ENCODE measurements at places on chromosomes 4 and X. TPM values are rescaled to one million over a fixed set of nuclear protein-coding genes. Genes with fewer than 3 reads are reported as not detected.

PPBP gene
- not detected for total RNA-seq

STK32B gene
- total RNA-seq, result 1.5 TPM

C1QTNF7 gene
- 0.16 TPM for total RNA-seq

C4orf51 gene
- total RNA-seq, result not detected

BCORL1 gene
- total RNA-seq, result 6.4 TPM

TTC29 gene
- total RNA-seq, result not detected

MTTP gene
- 0.04 TPM for total RNA-seq

ZAR1 gene
- total RNA-seq, result not detected

NCAPG gene
- 0.23 TPM for total RNA-seq

PARM1 gene
- 26.0 TPM for total RNA-seq

ARHGEF38 gene
- 8.8 TPM for total RNA-seq

NR3C2 gene
- total RNA-seq, result 15.7 TPM

SSX2B gene
- total RNA-seq, result not detected

SPACA5 gene
- total RNA-seq, result not detected

LRP2BP gene
- total RNA-seq, result 1.1 TPM

SYP gene
- 2.0 TPM for total RNA-seq

MOB1B gene
- 6.5 TPM for total RNA-seq

ASB11 gene
- not detected for total RNA-seq

MAGEA2 gene
- not detected for total RNA-seq

PRDX4 gene
- 157 TPM for total RNA-seq

TECRL gene
- 0.39 TPM for total RNA-seq

XAGE2 gene
- total RNA-seq, result not detected

AWAT2 gene
- total RNA-seq, result not detected

BCLAF3 gene
- 4.8 TPM for total RNA-seq

AKAP14 gene
- not detected for total RNA-seq

RTL3 gene
- total RNA-seq, result 0.16 TPM

EFHC2 gene
- 0.12 TPM for total RNA-seq

PNMA6F gene
- not detected for total RNA-seq

RXFP1 gene
- 0.28 TPM for total RNA-seq

ATG4A gene
- 9.7 TPM for total RNA-seq

CACNA1F gene
- 0.19 TPM for total RNA-seq

PAGE2 gene
- total RNA-seq, result not detected

ADGRG2 gene
- 0.55 TPM for total RNA-seq

AFM gene
- total RNA-seq, result 0.09 TPM

GAB1 gene
- 13.1 TPM for total RNA-seq

FATE1 gene
- not detected for total RNA-seq

GPC3 gene
- 11.1 TPM for total RNA-seq

NOX1 gene
- total RNA-seq, result not detected

ZNF185 gene
- 2.6 TPM for total RNA-seq

FGB gene
- total RNA-seq, result not detected

PHKA1 gene
- total RNA-seq, result 4.8 TPM

DOCK11 gene
- total RNA-seq, result 0.69 TPM

ART3 gene
- 0.32 TPM for total RNA-seq

CCNA2 gene
- 0.47 TPM for total RNA-seq

SNCA gene
- 0.23 TPM for total RNA-seq

LARP7 gene
- 8.3 TPM for total RNA-seq

SAGE1 gene
- 0.47 TPM for total RNA-seq

TEX13B gene
- total RNA-seq, result not detected

PASD1 gene
- not detected for total RNA-seq

FABP2 gene
- total RNA-seq, result not detected
